ENCODE measurements at places on chromosomes 1 and 21.

GRCh38 chr1:84642774-84643173 is 47.5 kb downstream of the SSX2IP start:
- DNase-seq, result no peak

DNA sequence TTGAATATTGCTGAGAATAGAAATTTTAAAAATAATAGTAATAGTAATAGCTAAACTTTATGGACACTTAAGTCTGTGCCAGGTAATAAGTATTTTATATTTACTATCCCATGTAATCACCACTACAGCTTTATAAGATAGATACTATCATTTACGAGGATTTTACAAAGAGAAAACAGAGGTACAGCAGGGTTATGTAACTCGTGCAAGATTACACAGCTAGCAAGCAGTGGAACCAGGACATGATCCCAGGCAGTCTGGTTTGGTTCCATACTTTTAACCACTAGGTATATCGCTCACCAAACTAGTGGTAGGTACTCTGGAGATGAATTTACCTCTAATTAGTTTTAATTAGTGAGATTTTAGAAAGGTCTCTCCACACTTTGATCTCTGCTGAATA is 42.5 kb downstream of the SPAG17 start:
- DNase-seq, result no peak

DNA sequence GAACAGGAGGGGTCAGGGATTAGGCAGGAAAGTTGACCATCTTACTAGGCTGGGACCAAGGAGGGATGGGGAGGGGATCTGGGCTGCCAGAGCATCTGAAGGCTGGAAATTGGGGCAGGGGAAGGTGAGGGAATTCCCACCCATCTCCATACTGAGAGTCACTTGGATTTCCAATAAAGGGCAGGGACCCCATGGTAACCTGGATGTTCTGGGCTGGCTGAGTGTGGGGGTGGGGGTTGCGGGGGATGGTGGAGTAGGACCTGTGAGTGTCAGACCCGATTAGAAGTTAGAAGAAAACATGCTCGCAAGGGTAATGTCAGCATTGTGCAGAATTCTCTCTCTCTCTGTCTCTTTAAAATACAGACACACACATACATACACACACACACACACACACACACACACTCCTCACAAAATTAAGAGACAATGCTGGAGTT is 40.0 kb upstream of the EPS15 start:
- DNase-seq, result no peak

DNA sequence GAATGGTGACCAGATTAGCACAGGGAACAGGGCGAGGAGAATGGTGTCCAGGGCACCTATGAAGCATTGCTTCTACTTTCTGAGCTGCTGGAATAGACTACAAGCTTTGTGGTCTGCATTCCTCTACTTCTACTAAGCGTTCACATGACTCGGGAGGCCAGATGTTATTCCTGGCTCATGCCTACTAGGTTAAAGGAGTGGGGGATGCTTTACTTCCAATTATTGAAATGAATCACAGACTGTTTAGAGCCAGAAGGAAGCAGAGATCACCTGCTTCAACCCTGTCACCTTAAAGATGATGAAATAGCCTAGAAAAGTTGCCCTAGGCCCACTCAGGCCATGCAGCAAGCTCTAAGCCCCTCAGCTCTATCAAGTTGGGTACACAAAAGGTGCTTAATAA is 633.5 kb downstream of the KIF26B start:
- DNase-seq, result no peak

- no peak for DNase-seq
These were observed 196.2 kb downstream of the NPHP4 start for GRCh38 chr1:5796028-5796427.
